ENCODE measurements at places on chromosomes 2 and 18.

DNA sequence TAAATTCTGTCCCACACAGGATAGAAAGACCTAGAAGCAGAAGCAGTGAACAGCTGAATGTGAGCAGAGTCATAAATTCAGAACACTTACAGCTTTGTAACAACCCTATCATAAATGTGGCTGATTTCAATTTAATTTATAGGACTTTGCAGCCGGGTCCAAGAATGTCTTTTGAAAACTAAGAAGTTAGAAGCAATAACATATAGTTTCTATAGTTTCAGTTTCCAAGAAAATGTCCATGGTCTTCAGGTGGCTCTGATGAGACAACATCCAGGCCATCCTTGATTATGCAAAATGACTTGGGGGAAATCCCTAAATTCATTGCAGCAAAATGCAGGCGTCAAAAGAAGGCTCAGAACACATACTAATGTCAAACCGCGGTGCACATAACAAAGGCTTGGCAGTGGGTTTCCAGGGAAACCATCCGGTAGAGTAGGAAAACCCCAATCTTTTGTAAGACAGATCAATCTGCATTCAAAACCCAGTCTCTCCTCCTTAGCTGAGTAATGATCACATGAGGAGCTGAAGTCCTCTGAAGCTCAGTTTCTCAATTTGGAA, 442.2 kb upstream of the ID2 start:
- no peak for DNase-seq

DNA sequence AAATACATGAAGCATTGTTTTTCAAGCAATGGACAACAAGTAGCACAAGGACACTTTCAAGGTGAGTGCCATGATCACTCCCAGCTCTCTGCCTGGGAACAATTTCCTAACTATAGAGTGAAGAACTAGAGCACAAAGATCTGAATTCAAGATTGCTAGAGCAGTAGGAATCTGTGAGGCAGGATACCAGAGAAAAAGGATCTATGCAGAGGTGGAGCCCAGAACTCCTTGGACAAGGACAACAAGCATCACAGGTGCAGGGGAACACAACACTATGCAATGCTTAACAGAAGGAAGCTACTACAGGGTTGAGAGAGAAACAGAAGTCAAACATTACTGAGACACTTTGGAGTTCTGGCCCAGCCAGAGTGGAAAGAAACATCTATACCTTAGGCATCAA, 24.7 kb downstream of the ATL2 start:
- no peak for DNase-seq

- DNase-seq, result no peak
Observed at GRCh38 chr18:49364821-49365220, 95.6 kb downstream of the DYM start.

GRCh38 chr2:201886504-201886903, 80.2 kb downstream of the CDK15 start:
- DNase-seq, result no peak

DNA sequence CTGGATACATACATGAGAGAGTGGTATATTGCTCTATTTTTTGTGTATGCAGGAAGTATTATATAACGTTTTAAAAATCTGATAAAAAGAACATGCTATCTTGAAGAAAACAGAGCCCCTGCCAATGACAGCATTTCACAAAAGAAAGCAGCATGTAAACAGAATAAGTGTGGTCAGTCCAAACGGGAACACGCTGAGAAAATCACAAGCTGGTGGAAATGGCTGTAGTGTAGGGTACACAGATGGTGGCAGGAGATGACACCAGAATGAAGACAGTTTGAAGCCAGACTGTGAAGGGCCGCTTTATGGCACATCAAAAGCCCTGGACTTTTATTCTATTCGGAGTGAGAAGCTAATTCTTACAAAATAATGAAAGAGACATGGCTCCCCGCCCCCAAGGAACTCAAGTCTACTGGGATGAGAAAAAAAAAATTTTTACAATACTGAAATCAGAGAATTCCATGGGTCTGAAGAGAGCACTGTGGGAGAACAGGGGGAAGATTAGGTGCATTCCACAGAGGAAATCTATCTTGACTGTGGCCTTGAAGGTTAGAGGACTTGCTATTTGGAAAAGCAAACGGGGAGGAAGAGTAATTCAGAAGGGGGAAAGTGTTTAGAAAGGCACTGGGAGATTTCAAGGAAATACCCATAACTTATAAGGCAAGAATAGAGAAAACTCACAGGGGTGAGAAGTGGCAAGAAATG, 217.7 kb upstream of the SMAD7 start:
- no peak for DNase-seq

Data from retinal pigment epithelial cell (primary cell).